ENCODE measurements at places on chromosomes 7 and 10. TPM values are rescaled to one million over a fixed set of nuclear protein-coding genes. Genes with fewer than 3 reads are reported as not detected.

TRPV5 gene
- total RNA-seq: not detected

CYP3A4 gene
- total RNA-seq: not detected

INA gene
- total RNA-seq: 0.14 TPM

C10orf143 gene
- 3.0 TPM for total RNA-seq

MYOZ1 gene
- total RNA-seq: not detected

- no peaks in the 10 kb centered on the region for H3K4me1 ChIP-seq
- H3K4me3 ChIP-seq: no peak overlapping the region
- H3K27ac ChIP-seq: no peak overlapping the region
- no peak for DNase-seq
- peaks cover 5% of the 10 kb centered on the region for H3K27me3 ChIP-seq
Measured at GRCh38 chr7:111753968-111754367, 191.7 kb upstream of the IMMP2L start.

- H3K4me3 ChIP-seq: no peak overlapping the region
- no peaks in the 10 kb centered on the region for H3K4me1 ChIP-seq
- no peak overlapping the region for H3K27ac ChIP-seq
Measured at GRCh38 chr7:94264756-94265155, 129.9 kb upstream of the COL1A2 start.

DNA sequence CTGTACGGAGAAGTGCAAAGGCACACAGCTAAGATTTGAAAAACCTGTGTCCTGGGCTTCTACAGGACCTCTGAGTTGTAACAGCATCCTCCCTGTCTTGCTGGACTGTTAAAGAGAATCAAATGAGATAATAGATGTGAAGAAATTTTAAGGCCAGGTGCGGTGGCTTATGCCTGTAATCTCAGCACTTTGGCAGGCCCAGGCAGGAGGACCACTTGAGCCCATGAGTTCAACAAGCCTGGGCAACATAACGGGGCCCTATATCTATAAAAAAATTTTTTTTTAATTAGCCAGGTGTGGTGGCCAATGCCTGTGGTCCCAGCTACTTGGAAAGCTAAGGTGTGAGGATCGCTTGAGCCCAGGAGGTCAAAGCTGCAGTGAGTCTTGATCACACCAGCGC lies 2.9 kb upstream of the ARHGAP21 start:
- DNase-seq: no peak
- peaks cover 4% of the 10 kb centered on the region for H3K36me3 ChIP-seq
- H3K4me1 ChIP-seq: peaks cover 7% of the 10 kb centered on the region
- no peak overlapping the region for H3K4me3 ChIP-seq

DNA sequence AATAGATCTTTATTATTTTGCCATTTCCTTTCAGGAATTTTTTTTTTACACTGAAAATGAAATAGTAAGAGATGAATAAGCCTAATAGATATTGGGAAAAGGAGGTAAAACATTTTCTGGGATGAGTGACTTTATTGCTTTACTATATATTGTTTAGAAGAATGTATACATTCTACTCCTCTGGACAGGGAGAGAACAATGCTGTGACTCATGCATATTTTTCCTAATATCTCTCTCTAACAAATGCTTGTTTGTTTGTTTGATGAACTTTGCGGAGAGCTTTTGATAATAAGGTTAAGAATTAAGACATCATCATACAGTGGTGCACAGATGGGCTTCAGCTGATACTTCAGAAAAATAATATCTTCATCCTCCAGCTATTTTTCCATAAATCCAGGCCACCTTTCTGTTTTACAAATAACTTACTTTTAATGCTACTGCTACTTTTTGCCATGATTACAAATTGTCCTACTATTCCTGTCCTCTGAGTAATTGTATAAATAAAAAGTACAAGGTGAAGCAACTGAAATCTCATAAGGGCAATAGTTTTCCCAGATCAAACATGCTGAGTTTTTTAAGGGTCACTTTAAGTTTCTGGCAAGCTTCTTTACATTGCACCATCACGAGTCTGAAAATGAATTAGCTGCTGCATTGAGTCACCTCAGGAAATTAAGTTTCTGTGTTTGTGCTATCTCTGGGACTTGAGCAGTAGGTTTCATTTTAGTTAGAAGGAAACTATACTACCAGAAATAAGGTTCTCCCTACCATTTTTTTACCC lies 207.3 kb upstream of the POT1 start:
- H3K36me3 ChIP-seq: no peaks in the 10 kb centered on the region
- H3K4me1 ChIP-seq: no peaks in the 10 kb centered on the region
- no peak overlapping the region for H3K4me3 ChIP-seq
- no peak overlapping the region for H3K27ac ChIP-seq
- no peaks in the 10 kb centered on the region for H3K27me3 ChIP-seq
- DNase-seq: no peak

DNA sequence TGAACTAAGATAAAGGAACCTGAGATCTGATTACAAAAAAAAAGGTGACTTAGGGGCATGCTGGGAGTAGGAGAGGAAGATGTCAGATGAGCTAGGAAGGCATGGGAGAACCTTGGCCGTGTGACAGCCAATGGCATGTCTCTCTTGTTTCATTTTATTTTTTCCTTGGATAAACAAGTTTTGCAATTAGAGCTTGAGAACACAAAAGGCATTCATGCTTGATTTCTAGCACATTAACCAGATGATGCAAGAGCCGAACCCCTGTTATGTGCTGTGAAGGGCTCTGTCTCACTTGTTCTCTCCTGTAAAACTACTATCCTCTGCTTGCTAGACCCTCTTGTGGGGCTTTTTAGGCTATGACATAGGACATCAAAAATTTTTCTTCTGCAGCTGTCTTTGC lies 134.3 kb upstream of the ASAH2 start:
- no peak overlapping the region for H3K4me3 ChIP-seq
- no peaks in the 10 kb centered on the region for H3K27me3 ChIP-seq
- no peak for DNase-seq
- no peaks in the 10 kb centered on the region for H3K36me3 ChIP-seq
- H3K4me1 ChIP-seq: peaks cover 5% of the 10 kb centered on the region

DNA sequence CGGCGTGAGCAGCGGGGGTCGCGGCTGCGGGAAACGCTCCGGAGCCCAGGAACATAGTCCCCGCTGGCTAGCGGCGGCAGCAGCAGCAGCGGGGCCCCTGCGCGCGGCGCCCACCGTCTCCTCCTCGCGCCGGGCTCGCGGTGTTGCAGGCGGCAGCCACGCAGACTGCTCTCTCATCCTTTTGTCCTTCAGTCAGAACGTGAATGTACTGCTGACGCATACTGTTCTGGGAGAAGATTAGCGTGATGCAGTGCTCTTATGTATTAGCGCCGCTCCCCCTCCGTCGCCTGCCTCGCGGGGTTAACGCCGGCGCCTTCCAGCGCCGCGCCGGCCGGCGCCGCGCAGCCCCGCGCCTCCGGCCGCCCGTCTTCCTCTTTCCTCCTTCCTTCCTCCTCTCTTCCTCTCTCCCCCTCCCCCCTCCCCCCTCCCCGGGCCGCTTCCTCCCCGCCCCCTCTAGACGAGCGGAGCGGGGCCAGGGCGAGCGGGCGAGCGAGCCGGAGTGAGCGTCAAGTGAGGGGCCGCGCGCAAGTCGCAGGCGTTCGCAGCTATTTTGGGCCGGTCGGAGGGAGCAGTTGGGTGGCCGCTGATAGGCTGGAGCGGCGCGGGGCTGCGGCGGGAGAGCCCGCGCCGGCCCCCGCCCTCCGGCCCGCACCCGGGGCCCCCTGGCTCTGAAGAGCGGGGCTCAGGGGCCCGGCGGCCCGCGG lies 816 bp upstream of the LRRC4 start:
- DNase-seq: peak; percentile 76
- H3K4me1 ChIP-seq: peaks cover 17% of the 10 kb centered on the region
- H3K27me3 ChIP-seq: no peaks in the 10 kb centered on the region

- H3K4me3 ChIP-seq: no peak overlapping the region
- H3K27me3 ChIP-seq: no peaks in the 10 kb centered on the region
- no peaks in the 10 kb centered on the region for H3K36me3 ChIP-seq
- H3K27ac ChIP-seq: no peak overlapping the region
- no peak for DNase-seq
Measured at GRCh38 chr10:60456053-60456452, 66.4 kb upstream of the ANK3 start.

- H3K4me3 ChIP-seq: no peak overlapping the region
- peaks cover 5% of the 10 kb centered on the region for H3K36me3 ChIP-seq
- DNase-seq: no peak
Measured at GRCh38 chr10:118725886-118726500, 28.8 kb downstream of the CACUL1 start.

GRCh38 chr7:35604595-35604994 lies 90.3 kb downstream of the HERPUD2 start:
- no peaks in the 10 kb centered on the region for H3K36me3 ChIP-seq
- no peak for DNase-seq
- H3K4me1 ChIP-seq: no peaks in the 10 kb centered on the region

DNA sequence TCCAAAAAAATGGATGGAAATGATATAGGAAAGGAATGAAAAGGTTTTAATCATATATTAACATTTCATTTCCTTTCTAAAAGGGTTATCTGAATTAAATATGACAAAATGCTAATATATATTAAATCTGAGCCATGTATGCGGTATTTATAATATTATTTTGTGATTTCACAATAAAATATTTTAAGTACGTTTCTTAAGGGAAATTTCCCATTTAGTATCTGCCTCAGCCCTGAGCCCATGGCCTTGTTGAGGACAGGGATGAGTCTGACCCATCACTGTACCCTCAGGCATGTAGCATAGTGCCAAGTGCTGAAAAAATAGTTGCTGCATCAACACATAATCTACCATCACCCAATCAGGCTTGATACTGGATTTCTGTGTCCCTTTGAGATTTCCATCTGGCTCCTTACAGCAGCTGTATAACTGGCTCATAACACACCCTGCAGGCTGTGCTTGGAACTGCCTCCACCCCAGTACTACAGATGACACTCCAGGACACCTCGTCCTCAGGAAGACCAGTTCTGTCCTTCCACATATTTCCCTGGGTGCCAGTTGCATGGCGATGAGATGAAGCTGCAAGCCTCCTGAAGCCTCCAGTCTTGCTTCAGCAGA lies 59.4 kb upstream of the ASAH2 start:
- H3K4me3 ChIP-seq: no peak overlapping the region
- peaks cover 40% of the 10 kb centered on the region for H3K36me3 ChIP-seq
- no peak overlapping the region for H3K27ac ChIP-seq
- H3K4me1 ChIP-seq: peaks cover 11% of the 10 kb centered on the region
- no peaks in the 10 kb centered on the region for H3K27me3 ChIP-seq
- DNase-seq: peak; percentile 46

GRCh38 chr7:35565927-35566326 lies 129.0 kb downstream of the HERPUD2 start:
- H3K4me1 ChIP-seq: no peaks in the 10 kb centered on the region
- no peak overlapping the region for H3K4me3 ChIP-seq
- no peak for DNase-seq
- H3K27me3 ChIP-seq: peaks cover 3% of the 10 kb centered on the region
- no peaks in the 10 kb centered on the region for H3K36me3 ChIP-seq

DNA sequence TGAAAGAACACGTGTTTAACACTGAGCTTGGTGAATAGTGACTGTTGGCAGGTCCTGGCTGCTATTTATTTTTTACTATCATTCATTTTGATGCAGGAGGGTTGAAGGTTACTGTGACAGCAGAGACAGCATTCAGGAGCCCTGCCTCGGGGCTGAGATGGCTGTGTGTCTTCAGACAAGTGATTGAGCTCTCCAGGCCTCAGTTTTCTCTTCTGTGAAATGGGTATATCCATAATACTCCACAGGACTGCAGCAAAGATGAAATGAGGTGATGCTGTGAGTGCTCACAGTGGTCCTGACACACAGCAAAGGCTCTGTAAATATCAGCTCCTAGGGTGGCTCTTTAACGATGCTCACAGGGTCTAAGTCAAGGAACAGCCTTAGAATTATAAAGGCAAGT lies 295.2 kb downstream of the GFRA1 start:
- no peak overlapping the region for H3K27ac ChIP-seq
- H3K36me3 ChIP-seq: no peaks in the 10 kb centered on the region
- DNase-seq: no peak
- H3K27me3 ChIP-seq: no peaks in the 10 kb centered on the region

- DNase-seq: no peak
- no peak overlapping the region for H3K4me3 ChIP-seq
- peaks cover 22% of the 10 kb centered on the region for H3K4me1 ChIP-seq
- H3K27me3 ChIP-seq: no peaks in the 10 kb centered on the region
- no peaks in the 10 kb centered on the region for H3K36me3 ChIP-seq
Measured at GRCh38 chr10:110837418-110838171, 34.1 kb upstream of the PDCD4 start.

GRCh38 chr7:33073243-33073642 lies 10.7 kb upstream of the NT5C3A start:
- H3K36me3 ChIP-seq: peaks cover 5% of the 10 kb centered on the region
- peaks cover 7% of the 10 kb centered on the region for H3K27me3 ChIP-seq
- no peak for DNase-seq
- H3K4me3 ChIP-seq: no peak overlapping the region

DNA sequence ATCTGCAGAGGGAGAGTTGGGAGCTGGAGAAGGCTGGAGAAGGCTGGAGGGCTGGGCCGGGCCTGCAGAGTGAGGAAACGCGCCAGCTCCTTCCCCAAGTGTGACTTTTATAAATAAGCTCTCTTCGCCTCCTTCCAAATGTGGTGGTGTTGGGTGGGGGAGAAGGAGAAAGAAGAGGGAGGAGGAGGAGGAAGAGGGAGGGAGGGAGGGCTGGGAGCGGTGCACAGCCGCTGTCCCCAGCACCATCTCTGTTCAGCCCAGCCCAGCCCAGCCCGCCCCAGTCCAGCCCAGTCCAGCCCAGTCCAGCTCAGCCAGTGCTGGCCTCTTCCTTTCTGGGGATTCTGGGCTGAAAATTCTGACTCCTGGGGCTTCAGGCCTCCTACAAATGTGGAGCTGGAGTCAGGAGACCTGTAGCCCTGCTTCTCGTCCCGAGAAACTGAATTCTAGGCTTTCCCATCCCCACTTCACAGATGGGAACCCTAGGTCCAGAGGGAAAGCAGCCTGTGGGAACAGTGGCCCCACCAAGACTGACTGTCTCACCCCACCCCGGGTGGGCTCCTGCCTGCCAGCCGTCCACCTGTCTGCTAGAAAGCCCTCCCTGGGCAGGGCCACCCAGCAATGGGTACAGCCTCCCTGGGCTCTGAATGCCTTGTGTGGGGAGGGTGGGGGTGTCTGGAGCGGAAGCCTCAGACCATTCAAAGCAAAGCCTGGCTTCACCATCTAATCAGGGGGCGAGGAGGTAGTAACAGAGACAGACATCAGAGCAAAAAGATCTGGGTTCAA lies 2.3 kb downstream of the STX1A start:
- peak overlapping the region; percentile 68 for H3K4me3 ChIP-seq
- H3K36me3 ChIP-seq: peaks cover 6% of the 10 kb centered on the region
- peak overlapping the region; percentile 62 for H3K27ac ChIP-seq
- H3K4me1 ChIP-seq: peaks cover 40% of the 10 kb centered on the region
- H3K27me3 ChIP-seq: no peaks in the 10 kb centered on the region

DNA sequence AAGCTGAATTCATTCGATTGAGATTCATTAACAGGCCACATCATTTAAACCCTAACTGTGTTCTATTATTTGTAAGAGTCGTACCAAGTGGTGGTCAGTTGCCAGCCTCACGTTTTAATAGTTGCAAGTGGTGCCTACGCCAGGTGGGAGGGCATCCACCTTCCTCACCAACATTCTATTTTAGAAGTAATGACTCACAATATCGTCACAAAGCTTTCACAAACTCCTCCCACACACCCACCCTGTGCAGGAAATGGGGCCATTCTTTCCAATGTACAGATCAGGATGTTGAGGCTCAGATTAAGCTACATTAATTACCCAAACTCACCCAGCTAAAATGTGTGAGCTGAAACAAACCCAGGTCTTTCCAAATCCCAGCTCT lies 77.3 kb upstream of the SAMD8 start:
- peak; percentile 79 for DNase-seq
- H3K27ac ChIP-seq: peak overlapping the region; percentile 86
- peaks cover 55% of the 10 kb centered on the region for H3K4me1 ChIP-seq
- H3K36me3 ChIP-seq: peaks cover 15% of the 10 kb centered on the region
- no peaks in the 10 kb centered on the region for H3K27me3 ChIP-seq

GRCh38 chr10:129622736-129623135 lies 155.7 kb downstream of the MGMT start:
- DNase-seq: no peak
- H3K4me3 ChIP-seq: no peak overlapping the region
- H3K36me3 ChIP-seq: peaks cover 36% of the 10 kb centered on the region

Measured in activated CD4-positive, alpha-beta memory T cell treated with anti-CD3 and anti-CD28 coated beads for 36 hours (primary cell).